EH (cell line): ENCODE measurements at places on chromosomes 6 and 20.

DNA sequence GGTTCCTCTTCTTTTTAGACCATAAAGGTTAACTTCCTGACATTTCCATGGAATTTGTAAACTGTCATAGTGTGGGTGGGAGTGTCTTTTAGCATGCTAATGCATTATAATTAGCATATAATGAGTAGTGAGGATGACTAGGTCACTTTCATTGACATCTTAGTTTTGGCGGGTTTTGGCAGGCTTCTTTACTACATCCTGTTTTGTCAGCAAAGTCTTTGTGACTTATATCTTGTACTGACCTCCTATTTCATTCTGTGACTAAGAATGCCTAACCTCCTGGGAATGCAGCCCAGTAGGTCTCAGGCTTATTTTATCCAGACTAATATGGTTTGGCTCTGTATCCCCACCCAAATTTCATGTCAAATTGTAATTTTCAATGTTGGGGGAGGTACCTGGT, 149.6 kb upstream of the SYNCRIP start:
- DNase-seq, result peak; percentile 20

GRCh38 chr20:23971310-23971709, 17.3 kb downstream of the GGTLC1 start:
- no peak for DNase-seq

GRCh38 chr6:129586815-129587214, 123.2 kb downstream of the ARHGAP18 start:
- no peak for DNase-seq

GRCh38 chr6:149082320-149082719, 235.2 kb upstream of the TAB2 start:
- peak; percentile 72 for DNase-seq

GRCh38 chr6:166766769-166767168, 139.7 kb upstream of the RPS6KA2 start:
- no peak for DNase-seq

- peak; percentile 26 for DNase-seq
These were observed 33.8 kb downstream of the KIF16B start for GRCh38 chr20:16539280-16540021.

- DNase-seq, result peak; percentile 85
These were observed 151.4 kb upstream of the TNFAIP3 start for GRCh38 chr6:137715589-137716045.

GRCh38 chr6:166529586-166529985, 56.9 kb downstream of the RAMACL start:
- no peak for DNase-seq

DNA sequence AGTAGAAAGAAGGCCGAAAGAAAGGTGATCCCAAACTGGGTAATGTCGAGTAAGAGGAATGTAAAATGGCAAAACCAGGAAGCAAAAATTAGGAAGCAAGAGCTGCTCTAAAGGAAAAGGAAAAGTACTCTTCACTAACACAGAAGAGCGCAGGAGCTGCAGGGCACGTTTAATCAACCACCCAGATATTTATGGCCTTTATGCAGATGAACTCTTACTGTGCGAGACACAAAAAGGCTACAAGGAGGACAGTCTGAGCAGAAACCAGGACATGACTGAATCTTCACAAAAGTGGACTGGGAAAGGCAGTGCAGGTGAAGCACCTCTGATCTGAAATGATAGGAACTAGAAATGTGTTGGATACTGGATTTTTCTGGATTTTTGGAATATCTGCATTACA, 15.2 kb upstream of the PRR18 start:
- DNase-seq, result no peak

DNA sequence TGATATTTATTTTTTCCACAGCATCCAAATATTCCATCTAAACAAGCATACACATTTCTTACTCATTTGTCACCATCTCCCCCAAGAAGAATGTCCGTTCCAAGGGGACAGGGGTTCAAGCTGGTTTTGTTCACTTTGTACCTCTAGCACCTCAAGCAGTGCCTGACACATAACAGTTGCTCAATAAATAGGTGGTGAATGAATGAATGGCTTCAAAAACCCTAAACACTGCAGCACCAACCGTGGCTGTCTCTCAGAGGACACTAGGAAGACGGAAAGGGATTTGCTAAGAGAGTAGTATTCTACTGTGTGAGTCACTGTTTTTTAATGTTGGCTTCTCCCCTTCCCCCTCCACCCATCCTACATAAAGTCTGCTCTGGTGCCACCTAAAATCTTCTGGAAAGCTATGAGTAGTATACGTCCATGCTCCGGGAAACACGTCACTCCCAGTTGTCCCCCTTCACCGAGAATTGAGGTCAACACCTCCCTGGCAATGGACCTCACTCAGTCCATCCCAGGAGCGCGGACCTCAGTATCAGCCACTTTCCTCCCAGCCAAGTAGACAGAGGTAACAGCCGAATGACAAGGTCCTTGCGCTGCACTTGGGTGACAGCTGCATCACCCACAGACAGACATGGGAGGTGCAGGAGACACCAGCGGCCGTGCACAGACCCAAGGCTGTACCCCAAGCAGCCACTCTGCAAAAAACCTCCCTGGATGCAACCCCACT, 107.4 kb downstream of the PREX1 start:
- DNase-seq, result no peak

GRCh38 chr20:51886891-51887608, 84.7 kb upstream of the SALL4 start:
- DNase-seq, result peak; percentile 6

DNA sequence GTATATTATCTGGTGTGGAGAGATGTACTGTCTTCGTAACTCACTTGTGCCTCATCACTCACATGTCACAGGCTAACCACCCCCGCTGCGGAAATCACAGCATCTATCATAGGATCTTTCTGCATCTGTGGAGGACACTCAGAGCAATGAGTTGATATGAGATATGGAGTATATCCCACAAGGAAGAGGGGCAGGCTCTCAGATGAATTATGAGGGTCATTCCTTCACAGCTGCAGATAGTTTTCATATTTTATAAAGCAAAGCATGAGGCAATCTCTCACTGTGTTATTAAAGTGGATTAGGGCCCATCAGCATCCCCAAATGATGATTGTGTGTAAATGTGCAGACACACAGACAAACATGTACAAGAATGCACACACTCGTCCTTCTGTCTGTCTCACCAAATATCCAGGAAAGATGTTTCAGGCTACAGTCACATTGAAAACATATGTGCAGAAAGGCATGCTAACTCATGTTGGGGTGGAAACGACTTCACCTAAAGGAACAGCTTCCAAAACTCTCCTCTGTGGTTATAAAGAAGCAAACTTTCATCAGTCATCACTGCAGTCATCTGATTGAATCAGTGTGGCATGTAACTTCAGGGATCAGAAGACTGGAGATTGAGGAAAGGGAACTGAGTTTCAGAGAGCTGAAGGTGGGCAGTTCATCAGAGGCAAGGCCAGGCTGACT, 164.7 kb downstream of the FOXC1 start:
- no peak for DNase-seq

DNA sequence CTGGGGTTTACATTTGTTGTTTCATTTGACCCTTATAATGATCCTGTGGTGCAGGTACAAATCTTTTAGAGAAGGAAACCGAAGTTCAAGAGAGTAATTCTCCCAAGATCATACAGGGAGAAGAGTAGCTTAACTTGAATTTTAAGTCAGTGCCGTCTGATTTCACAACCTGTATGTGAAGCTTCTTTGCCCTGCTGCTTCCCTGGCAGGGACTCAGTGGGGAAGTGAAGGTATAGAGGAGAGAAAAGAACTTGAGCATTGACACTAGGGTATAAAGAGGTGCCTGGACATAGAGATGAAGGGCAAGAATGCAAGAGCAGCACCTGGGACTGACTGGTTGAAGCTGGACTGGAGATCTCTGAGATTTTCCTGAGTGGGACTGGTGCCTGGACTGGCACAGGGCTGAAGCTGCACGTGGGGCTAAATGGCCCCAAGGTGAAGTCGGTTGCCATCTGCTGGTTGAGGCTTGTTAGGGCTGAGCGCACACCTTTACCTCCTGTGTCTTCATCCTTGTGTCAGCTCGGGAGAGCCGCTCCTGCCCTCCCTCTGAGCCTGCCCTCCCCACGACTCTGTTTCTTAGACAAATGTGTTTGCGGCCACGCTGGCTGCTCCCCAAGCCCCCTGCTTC, 41.8 kb downstream of the FARS2 start:
- DNase-seq, result peak; percentile 36

DNA sequence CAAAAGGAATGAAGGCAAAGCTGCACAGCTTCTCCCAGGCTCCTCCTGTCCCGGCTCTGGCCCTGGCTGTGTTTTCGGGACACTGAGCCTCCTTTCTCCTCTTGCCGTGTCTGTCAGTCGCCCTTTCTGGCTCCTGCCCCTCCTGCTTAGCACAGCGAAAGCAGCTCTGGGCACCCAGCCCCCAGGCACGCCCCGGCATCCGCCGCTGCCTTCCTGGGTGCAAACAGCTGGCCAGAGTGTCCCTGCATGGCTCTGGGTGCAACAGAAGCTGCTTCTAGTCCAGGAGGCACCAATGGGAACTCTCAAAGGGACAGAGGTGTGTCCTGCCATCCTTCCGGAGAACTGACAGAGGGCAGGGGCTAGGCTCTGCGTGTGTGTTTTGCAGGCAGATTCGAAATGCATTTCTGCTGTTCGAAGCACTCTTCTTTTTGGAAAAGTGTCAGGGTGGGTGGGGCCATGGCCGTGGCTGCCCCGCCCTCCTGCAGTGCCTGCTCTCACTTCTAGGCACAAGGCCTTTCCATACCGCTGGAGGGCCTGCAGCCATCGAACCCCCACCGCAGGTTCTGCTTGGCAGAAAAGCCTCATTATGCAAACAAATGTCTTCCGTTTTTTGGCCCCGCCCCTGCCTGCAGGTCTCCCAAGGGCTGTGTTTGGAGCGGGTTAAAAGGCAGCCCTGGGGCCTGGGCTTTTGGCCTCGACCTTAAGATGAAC, 15.5 kb downstream of the COL9A3 start:
- no peak for DNase-seq

DNA sequence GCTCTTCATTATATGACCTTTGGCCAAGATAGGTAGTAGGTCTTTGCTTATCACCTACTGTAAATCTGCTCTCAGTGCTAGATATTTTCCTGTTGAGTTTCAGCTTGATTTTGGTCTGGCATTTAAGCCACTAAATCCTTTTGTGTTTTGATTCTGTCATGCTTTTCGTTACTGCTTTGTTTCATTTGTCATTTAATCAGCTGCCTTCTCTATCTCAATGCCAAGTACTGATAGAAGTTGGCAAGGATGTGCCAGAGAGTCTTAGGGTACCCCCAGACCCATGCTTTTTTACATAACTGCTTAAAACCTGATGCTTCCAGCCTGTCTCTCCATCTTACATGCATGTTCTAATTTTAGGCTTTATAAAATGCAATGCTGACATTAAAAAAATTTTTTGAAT, 300.1 kb upstream of the SASH1 start:
- DNase-seq, result no peak

GRCh38 chr6:73525546-73526330, 4.9 kb upstream of the EEF1A1 start:
- peak; percentile 63 for DNase-seq

- DNase-seq, result peak; percentile 58
These were observed 5.6 kb downstream of the SRSF3 start for GRCh38 chr6:36599791-36600209.

GRCh38 chr6:81876971-81877370, 124.5 kb upstream of the TENT5A start:
- DNase-seq, result peak; percentile 52

GRCh38 chr6:121516331-121516730, 80.9 kb downstream of the GJA1 start:
- peak; percentile 24 for DNase-seq

DNA sequence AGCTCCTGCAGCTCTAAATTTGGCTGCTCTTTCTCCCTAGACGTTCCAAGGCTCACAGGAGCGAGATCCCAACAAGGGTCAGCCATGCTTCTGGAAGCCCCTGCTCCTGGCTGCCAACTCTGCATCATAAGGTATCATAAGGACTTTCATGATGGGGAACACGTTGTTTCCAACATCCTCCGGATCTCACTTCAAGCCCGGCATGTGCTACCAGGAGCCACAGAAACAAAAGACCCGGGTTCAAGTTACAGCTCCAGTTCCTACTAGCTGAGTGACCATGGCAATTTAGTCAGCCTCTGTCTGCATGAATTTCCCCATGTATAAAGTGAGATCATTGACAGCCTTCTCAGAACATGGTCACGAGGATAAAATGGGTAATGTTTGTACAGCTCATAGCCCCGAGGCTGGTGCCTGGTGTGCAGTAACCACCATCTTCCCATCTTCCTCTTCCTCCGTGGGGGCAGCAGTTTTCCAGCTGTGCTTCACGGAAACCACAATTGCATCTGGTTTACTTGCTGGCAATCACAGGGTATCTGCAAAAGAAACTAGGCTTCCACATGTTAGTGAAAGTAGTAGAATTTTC, 209.0 kb upstream of the ECI2 start:
- peak; percentile 54 for DNase-seq

DNA sequence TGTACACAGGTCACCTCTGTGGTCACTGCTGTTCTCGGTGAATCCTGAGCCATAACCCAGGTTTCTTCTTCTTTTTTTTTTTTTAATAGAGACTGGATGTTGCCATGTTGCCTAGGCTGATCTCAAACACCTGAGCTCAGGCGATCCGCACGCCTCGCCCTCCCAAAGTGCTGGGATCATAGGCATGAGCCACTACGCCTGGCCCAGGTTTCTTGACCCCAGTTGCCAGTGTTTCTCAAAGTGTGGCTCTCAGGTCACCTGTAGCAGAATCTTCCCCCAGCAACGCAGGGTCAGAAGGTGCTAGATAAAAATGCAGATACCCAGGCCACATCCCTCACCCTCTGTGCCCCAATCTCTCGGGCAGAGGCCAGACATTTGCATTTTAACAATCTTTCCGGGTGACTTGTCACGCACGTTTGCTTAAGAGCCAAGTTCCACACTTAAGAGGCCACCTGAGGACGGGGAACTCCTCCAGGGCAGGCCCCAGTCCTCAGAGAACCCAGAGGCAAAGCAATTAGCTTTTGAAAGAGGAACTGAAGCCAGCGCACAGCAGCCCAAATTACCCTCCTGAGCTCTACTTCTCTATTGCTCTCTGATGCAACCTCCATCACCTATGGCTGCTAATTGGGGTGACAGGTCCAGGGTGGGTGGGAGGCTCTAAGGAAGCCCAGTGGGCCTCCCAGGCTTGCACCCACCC, 81.8 kb downstream of the NFATC2 start:
- no peak for DNase-seq

GRCh38 chr6:6218759-6219085, 101.7 kb downstream of the F13A1 start:
- no peak for DNase-seq

DNA sequence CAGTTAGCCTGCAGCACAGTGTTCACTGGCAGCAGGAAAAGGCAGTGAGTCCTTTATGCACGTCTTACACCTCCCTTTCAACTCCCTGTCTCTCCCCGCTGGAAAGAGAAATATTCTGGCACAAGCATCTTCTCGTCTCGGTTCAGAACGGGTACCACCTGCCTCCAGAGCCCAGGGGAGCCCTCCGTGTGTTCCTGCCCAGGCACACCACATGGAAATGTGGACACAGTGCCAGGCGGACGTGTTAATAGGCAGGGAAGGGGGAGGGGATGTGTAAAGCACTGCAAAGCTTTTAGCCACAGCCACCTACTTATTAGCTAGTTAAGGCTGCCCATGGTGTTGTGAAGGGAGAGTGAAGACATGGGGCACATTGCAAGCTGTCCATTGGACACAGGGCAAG, 219.7 kb downstream of the FARS2 start:
- no peak for DNase-seq

GRCh38 chr20:8145246-8146168, 13.4 kb downstream of the PLCB1 start:
- DNase-seq, result no peak
